ENCODE measurements at places on chromosomes 2 and 18. TPM values are rescaled to one million over a fixed set of nuclear protein-coding genes. Genes with fewer than 3 reads are reported as not detected.

DNA sequence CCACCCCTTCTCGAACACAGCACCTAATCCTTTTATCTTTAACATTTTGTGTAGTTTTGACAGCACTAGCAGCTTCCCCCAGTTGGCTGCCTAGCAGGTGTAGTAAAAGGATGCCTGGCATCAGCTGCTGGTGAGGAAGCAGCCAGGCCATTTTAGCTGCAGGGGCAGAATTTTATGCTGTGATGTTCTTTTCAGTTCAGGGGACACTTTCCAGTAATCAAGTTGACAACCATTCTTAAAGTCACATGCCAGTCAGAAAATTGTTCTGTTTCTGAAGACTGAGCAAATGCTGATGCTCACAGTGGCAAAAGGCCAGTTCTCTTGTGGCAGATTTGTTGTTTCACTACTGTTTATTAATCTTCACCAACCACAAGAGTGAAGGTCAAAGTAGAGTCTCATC is 570.8 kb downstream of the CCDC85A start:
- DNase-seq: no peak
- H3K27ac ChIP-seq: no peak overlapping the region
- H3K4me1 ChIP-seq: no peaks in the 10 kb centered on the region
- H3K36me3 ChIP-seq: no peaks in the 10 kb centered on the region
- no peaks in the 10 kb centered on the region for H3K27me3 ChIP-seq

- H3K27ac ChIP-seq: no peak overlapping the region
- DNase-seq: no peak
- no peaks in the 10 kb centered on the region for H3K27me3 ChIP-seq
- H3K4me1 ChIP-seq: no peaks in the 10 kb centered on the region
- no peaks in the 10 kb centered on the region for H3K36me3 ChIP-seq
Measured at GRCh38 chr2:239531456-239532241, 130.8 kb upstream of the HDAC4 start.

GRCh38 chr2:44107086-44107740 is 61.5 kb upstream of the PPM1B start:
- no peaks in the 10 kb centered on the region for H3K27me3 ChIP-seq
- no peaks in the 10 kb centered on the region for H3K36me3 ChIP-seq
- H3K4me3 ChIP-seq: no peak overlapping the region
- H3K4me1 ChIP-seq: no peaks in the 10 kb centered on the region
- no peak for DNase-seq

DNA sequence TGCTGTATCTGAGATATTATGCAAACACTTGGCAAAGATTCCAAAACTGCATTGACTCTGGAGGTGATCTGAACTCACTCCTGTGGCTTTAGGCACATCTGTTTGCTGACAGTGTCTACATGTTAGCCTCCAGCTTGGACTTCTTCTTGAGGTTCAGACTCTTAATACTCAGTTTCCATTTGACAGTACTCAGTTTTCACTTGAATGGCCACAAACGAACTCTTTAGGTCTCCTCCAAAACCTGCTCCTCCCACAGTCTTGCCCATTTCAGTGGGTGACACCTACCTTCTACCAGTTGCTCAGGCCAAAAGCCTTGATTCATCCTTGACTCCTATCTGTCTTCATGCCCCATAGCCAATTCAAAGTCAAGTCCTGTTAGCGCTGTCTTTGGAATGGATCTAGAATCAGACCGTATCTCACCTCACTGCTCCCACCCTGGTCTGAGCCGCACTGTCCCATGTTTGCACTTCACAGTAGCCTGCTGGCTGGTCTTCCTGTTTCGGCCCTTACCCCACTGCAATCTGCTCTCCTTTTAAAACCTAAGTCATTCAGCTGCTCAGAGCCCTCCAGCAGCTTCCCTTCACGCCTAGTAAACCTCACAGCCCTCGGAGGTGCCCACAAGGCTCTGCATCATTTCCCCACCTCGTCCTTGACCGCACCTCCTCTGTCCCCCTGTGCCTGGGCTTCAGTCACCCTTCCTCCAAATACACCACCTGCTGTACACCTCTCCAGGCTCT is 10.5 kb downstream of the ATG16L1 start:
- no peak overlapping the region for H3K4me3 ChIP-seq
- no peak overlapping the region for H3K27ac ChIP-seq
- H3K4me1 ChIP-seq: no peaks in the 10 kb centered on the region
- peaks cover 57% of the 10 kb centered on the region for H3K36me3 ChIP-seq
- DNase-seq: no peak

DNA sequence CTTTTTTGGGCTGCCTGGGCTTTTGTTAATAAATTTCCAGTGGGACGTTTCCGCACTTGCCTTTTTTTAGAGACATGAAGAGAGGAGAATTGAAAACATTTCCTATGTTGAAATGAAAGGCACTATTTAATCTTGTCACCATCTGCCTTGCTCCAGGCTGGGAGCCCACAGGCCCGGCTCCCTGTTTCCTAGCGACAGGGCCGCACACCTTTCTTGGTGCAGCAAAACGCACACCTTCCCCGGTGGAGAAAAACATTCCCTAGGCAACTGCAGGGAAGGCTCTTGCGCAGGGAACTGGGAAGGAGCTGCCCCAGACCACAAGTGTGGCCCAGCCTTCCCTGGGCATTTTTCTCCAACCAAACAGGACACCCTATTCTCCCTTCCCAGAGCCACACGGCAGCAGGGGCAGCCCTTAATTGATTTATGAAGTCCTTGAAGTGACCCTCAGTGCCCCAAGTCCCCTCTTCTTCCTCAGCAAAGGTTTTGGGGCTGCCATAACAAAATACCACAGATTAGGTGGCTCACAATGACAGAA is 132.9 kb upstream of the MSH6 start:
- no peak overlapping the region for H3K4me3 ChIP-seq
- no peak overlapping the region for H3K27ac ChIP-seq
- DNase-seq: no peak
- no peaks in the 10 kb centered on the region for H3K36me3 ChIP-seq
- no peaks in the 10 kb centered on the region for H3K27me3 ChIP-seq

- H3K4me3 ChIP-seq: no peak overlapping the region
- H3K36me3 ChIP-seq: peaks cover 10% of the 10 kb centered on the region
- DNase-seq: no peak
- H3K27ac ChIP-seq: no peak overlapping the region
- H3K4me1 ChIP-seq: no peaks in the 10 kb centered on the region
Measured at GRCh38 chr18:45916302-45916701, 50.8 kb downstream of the EPG5 start.

DNA sequence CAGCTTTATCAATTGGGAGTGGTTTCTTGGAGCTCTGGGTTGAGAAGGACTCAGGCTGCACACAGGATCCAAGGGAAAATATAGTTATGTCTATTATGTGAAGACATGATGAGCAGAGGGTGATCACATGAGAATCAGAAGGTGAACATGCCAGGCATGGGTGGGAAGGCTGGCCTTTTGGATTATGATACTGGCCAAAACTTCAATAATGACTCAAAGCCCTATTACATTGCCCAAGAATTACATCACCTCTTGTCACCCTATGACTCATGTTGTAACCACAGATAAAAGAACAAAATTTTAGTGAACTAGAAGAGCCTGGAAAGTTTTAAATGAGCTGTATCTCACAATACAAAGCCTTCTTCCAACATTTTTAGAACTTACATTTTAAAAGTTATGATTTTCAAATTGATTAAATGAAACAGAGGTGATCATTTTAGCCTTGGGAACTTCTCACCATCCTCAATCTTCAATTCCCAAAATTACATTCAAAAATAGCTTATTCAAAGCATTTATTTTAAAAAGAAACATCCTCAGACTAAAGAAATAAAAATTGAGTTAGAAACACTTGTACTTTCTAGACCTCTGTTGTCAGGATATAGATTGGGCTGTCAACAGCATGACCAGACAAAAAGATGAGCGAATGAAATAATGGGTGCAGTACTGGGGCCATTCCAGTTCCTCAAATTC is 428.3 kb downstream of the MBD2 start:
- no peaks in the 10 kb centered on the region for H3K27me3 ChIP-seq
- DNase-seq: no peak
- no peak overlapping the region for H3K4me3 ChIP-seq
- H3K36me3 ChIP-seq: no peaks in the 10 kb centered on the region
- no peak overlapping the region for H3K27ac ChIP-seq

DNA sequence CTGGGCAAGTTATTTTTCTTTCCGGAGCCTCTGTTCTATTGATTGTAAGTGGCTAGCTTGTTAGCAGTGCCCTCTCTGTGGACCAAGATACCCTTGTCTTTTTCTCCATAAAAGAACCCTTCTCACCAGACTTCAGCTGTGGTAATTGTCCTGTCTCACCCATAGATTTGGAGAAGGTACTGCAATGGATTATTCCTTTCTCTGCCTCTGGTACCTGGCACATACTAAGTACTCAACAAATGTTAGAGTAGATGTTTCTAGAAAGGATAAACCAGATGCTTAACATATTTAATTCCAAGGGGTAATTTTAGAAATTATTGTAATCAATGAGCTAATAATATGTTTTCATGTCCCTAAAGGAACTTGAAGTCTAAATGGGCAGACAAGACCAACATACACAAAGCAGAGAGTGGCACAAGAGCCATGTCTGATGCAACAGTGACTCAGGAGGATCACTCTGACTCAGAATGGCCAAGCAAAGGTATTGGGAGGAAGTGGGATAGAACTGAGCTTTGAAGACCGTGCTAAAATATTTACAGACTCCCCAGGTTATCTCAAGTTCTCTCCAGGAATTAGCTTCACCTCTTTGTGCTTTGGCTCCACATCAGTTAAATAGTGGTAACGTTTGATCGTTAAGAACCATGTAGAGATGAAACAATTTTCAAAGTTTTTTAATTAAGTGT is 129.7 kb upstream of the OSR1 start:
- no peak overlapping the region for H3K4me3 ChIP-seq
- no peak overlapping the region for H3K27ac ChIP-seq
- no peaks in the 10 kb centered on the region for H3K36me3 ChIP-seq
- DNase-seq: no peak
- no peaks in the 10 kb centered on the region for H3K27me3 ChIP-seq
- no peaks in the 10 kb centered on the region for H3K4me1 ChIP-seq

GRCh38 chr2:102112271-102112670 is 30.3 kb upstream of the IL1R1 start:
- H3K4me3 ChIP-seq: no peak overlapping the region
- no peak for DNase-seq
- H3K27ac ChIP-seq: no peak overlapping the region
- no peaks in the 10 kb centered on the region for H3K36me3 ChIP-seq

- DNase-seq: no peak
- no peak overlapping the region for H3K4me3 ChIP-seq
- H3K4me1 ChIP-seq: no peaks in the 10 kb centered on the region
Measured at GRCh38 chr2:221915926-221916325, 343.8 kb upstream of the EPHA4 start.

DNA sequence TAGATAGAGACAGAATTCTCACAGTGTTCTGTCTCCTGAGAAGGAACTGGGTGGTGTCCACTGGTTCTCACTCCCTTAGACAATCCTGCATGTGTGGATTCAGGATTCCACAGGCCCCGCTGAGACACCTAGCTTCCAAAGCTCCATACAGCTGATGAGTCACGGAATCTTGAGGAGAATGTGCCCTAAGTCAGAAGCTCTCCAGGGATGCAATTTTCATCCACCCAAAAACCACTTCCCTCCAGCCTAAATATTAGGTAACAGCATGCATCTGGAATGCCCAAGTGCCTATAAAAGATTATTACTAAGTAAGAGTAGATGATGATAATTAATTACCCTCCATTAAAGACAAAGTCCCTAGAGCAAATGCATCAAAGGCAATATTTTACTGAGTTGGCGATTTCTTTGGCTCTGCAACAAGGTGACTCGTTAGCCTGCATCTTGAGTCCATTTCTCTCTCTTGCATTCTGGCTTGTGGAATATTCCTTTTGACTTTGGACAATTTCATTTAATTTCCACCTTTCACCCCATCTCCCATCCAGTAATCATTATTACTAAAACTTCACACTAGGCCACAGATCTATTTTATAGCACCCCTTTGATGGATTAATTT is 475.1 kb downstream of the TNS1 start:
- no peaks in the 10 kb centered on the region for H3K36me3 ChIP-seq
- H3K4me3 ChIP-seq: no peak overlapping the region
- H3K27ac ChIP-seq: no peak overlapping the region
- H3K27me3 ChIP-seq: no peaks in the 10 kb centered on the region
- no peaks in the 10 kb centered on the region for H3K4me1 ChIP-seq

GRCh38 chr2:175955136-175955535 is 46.9 kb downstream of the LNPK start:
- no peaks in the 10 kb centered on the region for H3K4me1 ChIP-seq
- no peak overlapping the region for H3K27ac ChIP-seq
- H3K4me3 ChIP-seq: no peak overlapping the region
- no peak for DNase-seq
- no peaks in the 10 kb centered on the region for H3K36me3 ChIP-seq

DNA sequence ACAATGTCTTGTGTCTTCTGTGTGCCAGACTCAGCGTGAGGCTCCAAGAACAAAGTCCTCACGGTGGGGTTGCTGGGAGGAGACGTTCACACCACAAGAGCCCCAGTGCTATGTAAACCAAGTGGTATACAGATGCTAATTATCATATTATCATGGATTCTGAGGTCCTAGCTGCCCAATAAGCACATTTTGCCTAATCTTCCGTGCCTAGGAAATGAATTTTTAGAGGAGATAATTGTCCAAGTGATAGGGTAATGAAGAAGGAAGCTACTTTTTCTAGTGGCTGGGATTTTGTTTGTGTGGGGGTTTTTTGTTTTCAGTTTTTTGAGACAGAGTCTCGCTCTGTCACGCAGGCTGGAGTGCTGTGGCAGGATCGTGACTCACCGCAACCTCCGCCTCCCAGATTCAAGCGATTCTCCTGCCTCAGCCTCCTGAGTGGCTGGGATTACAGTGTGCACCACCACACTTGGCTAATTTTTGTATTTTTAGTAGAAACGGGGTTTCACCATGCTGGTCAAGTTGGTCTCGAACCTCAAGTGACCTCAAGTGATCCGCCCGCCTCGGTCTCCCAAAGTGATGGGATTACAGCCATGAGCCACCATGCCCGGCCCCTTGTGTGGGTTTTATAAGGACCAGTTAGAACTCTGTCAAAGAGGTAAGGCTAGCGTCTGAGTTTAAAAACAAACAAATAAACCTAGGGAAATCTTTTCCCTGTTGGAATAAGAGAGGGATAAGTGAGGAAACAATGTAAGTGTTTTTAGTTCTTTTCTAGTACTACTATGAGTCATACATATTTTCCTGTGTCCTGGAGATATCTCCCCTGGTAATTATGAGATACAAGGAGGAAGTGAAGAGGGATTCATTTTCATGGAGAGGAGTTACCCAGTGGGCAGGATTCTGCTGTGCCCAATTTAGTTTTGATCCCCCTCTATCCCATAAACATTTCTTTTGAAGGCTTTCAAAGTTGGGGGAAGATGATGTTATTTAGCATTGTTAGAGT is 9.5 kb upstream of the SMAD7 start:
- no peak overlapping the region for H3K4me3 ChIP-seq
- H3K36me3 ChIP-seq: no peaks in the 10 kb centered on the region
- H3K27me3 ChIP-seq: no peaks in the 10 kb centered on the region

The GKN1 gene
- total RNA-seq: not detected

The CAPN10 gene
- 9.2 TPM for total RNA-seq

The GCG gene
- total RNA-seq: not detected

The UGT1A6 gene
- total RNA-seq: 195 TPM

The HOXD9 gene
- not detected for total RNA-seq

The MPP4 gene
- total RNA-seq: 0.15 TPM

The MOGAT1 gene
- total RNA-seq: 8.1 TPM

The DRC1 gene
- not detected for total RNA-seq

The ZNF521 gene
- 1.7 TPM for total RNA-seq

The HJURP gene
- 0.72 TPM for total RNA-seq
